ENCODE measurements at places on chromosomes 7 and 10. TPM values are rescaled to one million over a fixed set of nuclear protein-coding genes. Genes with fewer than 3 reads are reported as not detected.

The NOM1 gene
- polyA plus RNA-seq = 0.36 TPM

The UNCX gene
- not detected for polyA plus RNA-seq

The TACR2 gene
- 0.26 TPM for polyA plus RNA-seq

The SYT15 gene
- 0.06 TPM for polyA plus RNA-seq

The DDIT4 gene
- 876 TPM for polyA plus RNA-seq

The NXPH1 gene
- polyA plus RNA-seq = not detected

The NPTX2 gene
- not detected for polyA plus RNA-seq

The FAM25A gene
- not detected for polyA plus RNA-seq

The NUTM2E gene
- not detected for polyA plus RNA-seq

The HKDC1 gene
- not detected for polyA plus RNA-seq

The FAM13C gene
- not detected for polyA plus RNA-seq

The OR2A7 gene
- not detected for polyA plus RNA-seq

The MGAM2 gene
- polyA plus RNA-seq = not detected

The CLEC2L gene
- polyA plus RNA-seq = not detected

The TYSND1 gene
- polyA plus RNA-seq = 20.0 TPM

The SPDYE2 gene
- 0.22 TPM for polyA plus RNA-seq

The IMPDH1 gene
- 66.0 TPM for polyA plus RNA-seq

The SEMA3A gene
- polyA plus RNA-seq = not detected

The LRRC61 gene
- 19.4 TPM for polyA plus RNA-seq

The LRRC4 gene
- 0.08 TPM for polyA plus RNA-seq
